Ammon's horn (tissue), 1 donor: ENCODE measurements at places on chromosomes 1 and 21.

- no peak for DNase-seq
Observed at GRCh38 chr21:25081096-25081495, 526.2 kb downstream of the MRPL39 start.

DNA sequence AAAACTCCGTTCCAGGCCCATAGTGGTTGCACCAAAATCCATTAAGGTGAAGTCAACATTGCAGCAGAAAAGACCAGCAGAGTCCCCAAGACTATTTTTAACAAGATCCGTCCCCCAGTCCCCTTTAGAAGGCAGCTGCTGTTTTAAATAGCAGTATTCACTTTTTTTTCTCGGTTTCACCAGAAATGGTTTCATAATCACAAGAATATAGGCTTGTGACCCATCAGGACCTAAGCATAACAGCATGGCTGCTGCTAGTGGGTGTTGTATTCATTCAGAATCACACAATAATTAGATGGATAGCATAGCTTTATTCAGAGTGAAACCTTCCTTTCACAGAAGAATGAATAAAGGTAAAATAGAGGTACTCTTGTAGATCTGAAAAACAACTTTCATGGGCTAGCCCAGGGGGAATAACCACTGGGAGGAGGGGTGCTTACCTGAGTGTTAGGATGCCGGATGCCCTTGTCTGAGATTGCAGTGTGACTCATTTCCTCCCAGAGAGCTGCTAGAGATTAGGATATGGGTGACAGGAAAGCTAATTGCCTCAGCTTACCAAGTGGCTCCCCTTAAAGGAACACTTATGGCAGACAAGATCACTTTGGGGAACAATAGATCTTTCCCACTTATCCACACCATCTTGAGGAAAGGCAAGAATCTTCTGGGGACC, 35.0 kb downstream of the ACKR1 start:
- DNase-seq: no peak

DNA sequence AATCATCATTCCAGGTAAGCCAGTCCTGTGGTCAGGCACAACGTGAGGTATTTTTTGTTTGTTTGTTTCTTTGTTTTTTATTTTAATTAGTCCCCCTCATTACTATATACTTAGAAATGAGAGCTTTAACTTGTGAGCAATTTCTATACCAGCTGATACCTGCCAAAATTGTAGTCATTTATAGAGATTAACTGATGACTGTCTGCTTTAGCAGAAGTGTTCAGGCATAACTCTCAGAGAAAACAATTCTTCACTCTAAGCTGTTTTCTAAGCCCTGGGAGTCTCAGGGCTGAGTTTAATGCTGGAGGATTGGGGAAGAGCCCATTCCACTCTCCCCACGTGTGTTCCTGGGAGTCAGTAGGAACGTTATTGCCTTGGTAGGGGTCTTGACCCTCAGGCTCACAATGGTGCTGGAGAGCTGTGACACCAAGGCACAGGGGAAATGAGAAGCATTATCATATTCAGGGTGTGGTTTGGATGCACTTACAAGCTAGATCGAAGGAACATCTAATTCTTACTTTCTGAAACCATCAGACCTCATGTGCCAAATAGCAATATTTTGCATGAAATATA, 168.2 kb downstream of the CLIC6 start:
- no peak for DNase-seq

DNA sequence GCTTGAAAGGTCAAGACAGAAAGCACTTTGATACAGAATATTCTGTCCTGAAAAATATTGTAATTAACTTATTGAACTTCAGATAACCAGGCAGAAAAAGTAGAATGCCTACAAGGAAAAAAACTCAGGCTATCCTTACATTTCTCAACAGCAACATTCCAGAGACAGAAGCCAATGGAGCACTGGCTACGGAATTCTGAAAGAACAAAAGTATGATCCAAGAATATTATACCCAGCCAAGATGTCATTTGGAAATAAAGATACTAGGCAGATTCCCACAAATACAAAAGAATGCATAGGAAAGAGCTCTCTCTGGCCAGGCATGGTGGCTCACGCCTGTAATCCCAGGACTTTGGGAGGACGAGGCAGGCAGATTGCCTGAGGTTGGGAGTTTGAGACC, 5.8 kb upstream of the PPT1 start:
- no peak for DNase-seq

DNA sequence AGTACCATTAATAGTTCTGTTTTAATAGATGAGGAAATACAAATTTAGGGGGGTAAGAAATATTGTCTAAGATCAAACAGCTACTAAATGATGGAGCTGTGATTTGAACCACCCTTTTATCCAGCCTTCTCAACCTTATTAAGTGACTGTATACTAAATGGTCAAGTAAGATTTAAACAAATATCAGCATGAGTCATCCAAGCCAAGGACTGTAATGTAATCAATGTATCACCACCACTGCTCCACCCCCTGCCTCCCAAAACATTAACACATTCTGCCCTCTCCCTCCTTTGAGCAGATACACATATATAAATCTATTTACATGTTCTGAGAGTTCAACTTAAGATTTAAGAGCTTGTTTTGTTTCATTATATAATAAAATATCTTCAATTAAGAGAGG, 58.9 kb downstream of the LRRC40 start:
- no peak for DNase-seq

DNA sequence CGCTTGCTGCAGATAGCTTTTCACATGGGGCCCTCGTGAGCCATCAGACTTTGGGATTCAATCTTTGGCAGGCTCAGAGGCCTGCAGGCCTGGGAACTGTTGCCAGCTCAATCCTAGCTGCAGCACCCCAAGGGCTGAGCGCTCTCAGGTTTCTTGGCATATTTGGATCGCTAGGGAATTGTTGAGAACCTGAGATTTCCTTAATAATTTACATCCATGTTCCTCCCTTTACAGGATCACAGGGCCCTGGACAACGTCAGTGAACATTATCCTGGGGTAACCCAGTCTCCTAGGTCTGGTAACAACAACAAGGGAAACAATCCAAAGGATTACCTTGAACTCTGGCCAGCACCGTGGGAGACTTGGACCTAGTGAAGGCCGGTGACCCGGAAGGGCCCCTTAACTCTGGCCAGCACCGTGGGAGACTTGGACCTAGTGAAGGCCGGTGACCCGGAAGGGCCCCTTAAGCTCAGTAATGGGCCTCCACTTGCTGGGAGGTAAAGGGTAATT, 49.3 kb upstream of the NEK2 start:
- DNase-seq: no peak

DNA sequence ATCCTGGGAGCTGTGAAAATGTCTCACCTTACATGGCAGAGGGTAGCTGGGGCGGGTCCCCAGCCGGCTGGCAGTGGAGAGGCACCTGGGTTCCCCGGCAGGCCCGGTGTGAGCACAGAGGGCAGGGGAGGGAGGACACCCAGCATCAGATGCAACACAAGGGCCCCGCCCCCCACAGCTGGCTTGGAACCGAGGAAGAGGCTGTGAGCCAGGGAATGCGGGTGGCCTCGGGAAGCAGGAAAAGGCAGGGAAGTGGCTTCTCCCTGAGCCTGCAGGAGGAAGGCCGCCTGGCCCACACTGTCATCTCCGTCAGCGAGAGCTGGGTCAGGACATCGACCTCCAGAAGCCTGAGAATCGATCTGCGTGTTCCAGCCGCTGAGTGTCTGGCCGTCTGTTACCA, 87.3 kb downstream of the SIK1 start:
- no peak for DNase-seq

DNA sequence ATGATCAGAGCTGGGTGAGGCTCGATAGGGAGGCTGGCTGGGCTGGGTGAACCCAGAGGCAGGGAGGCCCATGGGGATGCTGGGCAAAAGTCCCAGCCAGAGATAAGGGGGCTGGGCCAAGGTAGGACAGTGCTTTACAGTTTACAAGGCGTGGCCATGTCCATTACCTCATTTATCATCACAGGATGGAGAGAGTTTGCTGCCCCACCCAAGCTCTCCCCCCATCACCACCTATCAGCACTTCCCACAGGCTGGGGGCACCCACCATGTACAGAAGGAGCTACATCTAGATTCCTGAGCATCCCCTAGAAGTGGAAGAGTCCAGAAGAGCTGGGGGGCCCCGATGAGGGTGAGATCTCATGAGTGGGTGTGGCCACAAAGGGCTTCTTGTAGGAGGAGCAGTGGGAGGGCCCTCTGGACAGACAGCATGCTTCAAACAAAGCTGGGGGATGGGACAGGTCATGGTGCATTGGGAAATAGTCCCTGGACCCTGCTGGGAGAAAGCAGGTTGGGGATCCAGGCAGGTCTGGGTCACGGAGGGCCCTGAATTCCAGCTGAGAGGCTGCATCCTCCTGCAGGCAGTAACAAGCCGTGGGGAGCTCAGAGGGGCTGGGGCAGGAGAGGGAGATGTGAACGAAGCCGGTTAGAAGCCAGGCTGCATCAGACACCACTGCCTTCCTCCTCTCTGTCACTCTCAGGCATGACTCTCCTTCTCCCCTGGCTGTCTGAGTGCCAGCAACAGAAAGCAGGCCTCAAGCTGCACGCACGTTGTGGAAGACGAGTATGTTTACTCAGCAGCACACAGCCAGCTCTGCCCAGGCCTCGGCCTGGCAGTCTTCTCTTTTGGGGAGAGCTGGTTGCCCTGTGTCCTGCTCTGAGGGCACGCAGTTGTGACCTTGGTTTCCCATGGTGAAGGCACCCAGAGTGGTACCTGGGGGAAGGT, 202.3 kb downstream of the HIVEP3 start:
- no peak for DNase-seq

- DNase-seq: no peak
Observed at GRCh38 chr1:181726320-181727012, 243.1 kb downstream of the CACNA1E start.

GRCh38 chr1:203536575-203536974, 42.6 kb downstream of the OPTC start:
- DNase-seq: no peak

DNA sequence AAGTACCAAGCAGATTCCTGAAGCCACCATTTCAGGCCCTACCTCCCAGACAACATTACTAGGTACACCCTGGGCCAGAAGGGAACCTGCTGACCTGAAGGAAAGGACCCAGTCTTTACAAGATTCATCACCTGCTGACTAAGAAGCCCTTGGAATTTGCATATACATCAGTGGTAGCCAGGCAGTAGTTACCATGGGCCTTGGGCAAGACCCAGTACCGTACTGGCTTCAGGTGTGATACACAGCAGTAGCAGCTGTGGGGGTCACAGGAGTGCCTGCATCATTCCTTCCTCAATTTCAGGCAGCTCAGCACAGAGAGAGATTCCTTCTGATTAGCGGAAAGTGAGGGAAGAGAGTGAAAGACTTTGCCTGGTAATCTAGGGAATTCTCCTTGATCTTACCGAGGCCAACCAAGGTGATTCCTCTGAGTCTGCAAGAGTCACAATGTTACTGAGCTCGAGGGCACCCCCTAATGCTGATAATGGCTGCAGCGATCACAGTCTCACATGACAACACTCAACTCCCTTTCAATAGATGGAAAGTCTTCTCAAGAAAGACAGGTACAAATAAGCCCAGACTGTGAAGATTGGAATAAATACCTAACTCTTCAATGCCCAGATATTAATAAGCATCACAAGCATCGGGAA, 22.0 kb upstream of the UHMK1 start:
- DNase-seq: no peak

DNA sequence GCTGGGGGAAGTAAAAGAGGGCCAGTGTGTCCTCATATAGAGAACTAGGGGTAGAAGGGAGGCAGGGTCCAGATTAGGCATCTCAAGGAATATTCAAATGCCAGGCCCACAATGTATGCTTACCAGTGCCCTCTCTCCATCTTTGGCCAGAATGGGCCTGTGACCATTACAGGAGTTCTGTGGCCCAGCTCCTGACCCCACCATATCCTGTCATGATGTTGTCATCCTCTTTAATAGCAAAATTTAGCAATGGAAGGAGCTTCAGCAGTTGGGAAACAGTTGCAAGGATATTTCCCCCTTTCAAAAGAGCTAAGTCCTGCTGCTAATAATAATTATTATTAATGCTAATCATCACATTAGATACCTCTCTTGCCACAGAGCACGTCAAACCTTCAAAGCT, 49.3 kb upstream of the JUN start:
- no peak for DNase-seq

DNA sequence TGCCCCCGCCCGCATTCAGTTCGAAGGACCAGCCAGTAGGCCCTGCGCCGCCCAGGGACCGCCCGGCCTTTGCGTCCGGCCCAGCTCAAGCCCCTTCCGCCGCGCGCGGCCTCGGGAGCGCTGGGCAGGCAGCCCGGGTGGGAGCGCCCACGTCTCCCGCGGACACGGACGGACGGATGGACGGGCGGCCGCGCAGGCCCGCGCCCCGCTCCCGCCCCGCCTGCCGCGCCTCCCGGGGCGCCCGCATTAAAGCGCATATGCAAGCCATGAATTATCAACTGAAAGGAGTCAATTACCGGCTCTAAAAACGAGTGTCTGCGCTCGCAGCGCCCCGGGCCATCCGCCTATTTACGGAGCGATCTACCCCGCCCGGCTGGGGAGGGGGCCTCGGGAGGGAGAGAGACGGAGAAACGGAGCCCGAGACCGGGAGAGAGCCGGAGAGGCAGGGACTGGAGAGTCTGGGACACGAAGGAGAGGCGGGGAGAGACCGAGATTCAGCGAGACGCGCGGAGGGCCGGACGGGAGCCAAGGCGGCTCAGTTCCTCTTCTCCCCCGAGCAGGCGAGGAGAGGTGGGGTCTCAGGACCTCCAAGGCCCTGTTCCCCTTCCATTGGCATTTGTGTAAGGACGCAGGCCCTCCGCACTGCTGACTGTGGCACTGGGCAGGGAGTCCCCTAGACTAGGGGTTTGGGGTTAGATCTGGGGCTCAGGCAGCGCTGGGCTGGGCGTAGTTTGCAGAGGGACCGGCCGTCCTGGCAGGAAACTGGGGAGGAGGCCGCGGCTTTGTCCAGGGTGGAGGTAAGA, 41.3 kb upstream of the DMBX1 start:
- DNase-seq: no peak

DNA sequence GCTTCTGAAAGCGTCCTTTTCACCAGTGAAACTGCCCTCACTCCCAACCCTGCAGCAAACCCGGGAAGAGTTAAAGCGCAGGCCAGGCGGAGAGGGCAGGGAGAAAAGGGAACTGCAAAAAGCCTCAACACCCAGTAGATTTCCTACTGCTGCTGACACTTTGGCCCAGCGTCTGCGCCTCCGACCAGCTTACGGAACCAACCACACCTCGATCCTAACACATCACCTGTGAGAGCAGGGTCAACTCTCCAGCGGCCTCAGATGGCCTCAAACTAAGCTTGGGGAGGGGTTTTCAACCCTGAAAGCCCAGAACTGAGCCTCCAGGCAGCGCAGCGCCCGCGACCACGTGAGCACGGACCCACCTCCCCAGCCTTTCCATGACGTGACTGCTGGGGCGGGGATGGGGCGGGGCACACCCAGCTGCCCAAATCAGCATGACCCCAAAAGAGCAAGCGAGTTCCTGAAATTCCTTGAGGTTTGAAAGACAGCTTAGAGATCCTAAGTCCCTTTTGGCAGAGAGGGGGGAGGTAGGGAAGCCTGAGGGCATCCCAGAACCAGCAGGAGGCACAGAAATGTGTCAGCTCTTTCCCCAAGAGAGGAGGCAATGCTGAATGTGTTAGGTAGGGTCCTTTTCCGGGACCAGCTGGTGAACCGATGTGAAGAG, 59.1 kb downstream of the ITPKB start:
- peak; percentile 91 for DNase-seq
